ENCODE measurements at places on chromosomes 2 and 18.

DNA sequence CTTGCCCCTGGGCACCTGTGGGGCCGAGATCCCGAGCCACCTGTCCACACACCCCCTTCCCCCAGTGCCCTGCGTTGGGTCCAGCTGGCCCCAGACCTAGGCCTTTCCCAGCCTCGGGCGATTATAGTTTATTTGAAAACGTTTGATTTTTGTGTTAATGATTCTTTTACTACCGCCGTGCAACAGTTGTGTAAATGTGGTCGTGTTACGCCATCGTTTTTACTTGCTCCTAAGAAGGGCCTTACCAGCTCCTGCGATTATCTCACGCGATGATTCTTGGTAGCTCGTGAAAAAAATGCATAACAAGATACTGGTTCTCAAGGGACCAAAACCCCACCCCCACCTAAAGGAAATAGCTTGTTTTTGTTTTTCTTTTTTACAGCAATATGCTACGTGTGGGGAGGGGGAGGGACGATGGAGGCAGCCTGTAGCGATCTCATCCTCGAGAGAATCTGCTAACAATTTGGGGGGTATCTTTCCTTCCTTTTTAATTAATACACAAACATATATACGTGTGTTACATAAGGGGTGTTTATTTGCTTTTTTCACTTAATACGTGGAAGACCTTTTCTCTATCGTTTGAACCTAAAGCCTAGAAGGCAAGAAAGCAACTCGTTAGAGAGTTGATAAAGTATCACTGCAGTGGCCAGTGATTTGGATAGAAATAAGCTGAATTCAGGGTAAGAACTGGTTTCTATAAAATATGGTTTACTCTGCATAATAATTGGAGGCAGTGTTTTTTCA, 1.0 kb downstream of the ZDBF2 start:
- no peak for DNase-seq

GRCh38 chr18:60197671-60198462, 174.7 kb downstream of the MC4R start:
- no peak for DNase-seq

DNA sequence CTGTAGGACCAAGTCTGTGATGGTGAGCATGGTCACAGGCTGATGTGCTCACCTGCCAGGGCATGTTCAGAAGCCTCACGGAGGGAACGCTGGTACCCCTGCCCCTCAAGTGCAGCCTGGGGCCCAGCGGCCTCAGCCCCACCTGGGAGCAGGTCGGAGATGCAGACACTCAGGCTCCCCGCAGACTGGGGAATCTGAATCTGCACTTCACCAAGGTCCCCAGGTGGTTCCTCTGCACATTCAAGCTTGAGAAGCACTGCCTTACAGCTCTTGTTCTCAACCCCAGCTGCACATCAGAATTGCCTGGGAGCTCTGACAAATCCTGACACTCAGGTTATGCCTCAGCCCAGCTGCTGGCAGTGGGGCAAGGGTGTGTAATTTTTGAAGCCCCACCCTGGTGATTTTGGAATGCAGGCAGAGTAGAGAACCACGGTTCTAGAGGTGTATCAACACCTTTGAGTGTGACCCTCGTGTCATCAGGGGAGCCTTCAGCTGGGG, 54.8 kb downstream of the CRACDL start:
- no peak for DNase-seq

DNA sequence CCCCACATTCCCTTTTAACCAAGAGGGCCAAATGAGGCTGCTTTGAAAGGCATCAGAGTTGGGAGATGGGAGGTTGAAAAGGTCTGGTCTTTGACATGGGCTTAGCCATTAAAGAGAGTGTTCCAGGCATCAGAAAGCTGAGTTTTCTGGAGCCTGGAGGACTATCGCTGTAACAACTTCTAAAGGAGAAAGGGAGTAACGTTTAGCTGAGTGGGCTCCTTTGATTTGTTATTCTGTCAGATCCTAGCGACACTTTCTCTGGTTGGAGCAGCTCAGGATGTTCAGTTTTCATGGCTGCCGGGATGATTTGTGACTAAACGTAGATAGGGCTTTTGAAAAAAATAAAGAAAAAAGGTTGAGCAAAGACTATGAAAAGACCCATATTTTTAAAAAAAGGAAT, 346.6 kb downstream of the THSD7B start:
- DNase-seq, result no peak

DNA sequence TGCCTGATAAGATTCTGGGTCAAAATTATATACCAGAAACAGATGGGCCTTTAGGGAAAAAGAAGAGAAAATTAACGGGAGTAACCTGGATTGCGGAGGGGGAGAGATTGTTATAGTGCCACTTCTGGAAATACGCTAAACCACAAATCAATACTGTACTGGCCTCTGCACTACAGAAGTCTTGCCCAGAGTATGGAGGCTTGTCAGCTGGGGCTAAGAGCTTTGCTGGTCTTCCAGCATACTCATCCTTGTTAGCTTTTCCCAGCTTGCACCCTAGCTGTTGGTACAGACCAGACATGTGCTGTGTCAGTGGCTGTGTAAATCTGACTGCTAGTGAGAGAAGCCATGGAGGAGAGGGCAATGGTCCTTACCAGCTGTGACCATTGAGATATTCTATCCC, 8.9 kb downstream of the AGBL5 start:
- DNase-seq, result no peak

- no peak for DNase-seq
Measured at GRCh38 chr2:135783439-135783838, 41.8 kb downstream of the UBXN4 start.

- DNase-seq, result no peak
Measured at GRCh38 chr2:71102981-71103681, 26.9 kb downstream of the MCEE start.

DNA sequence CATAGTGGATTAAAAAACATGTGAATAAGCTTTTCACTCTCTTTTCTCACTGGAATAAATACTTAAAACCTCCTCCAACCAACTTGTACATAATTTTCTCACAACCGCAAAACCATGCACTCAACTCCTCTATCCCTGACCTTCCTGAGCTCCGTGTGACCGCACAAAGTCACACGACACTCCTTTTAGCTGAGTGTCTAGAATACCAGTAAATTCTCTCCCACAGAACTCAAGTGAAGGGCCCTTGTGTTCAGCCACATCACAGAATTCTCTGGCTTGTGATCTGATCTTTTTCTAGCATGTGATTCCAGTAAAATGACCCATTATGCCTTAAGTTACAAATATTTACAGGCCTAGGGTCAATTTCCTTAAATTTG, 91.2 kb upstream of the ARL4C start:
- DNase-seq, result no peak

- DNase-seq, result no peak
Measured at GRCh38 chr2:221109552-221109951, 462.6 kb downstream of the EPHA4 start.

GRCh38 chr2:218282173-218282991, 9.9 kb downstream of the TMBIM1 start:
- no peak for DNase-seq

- DNase-seq, result no peak
Measured at GRCh38 chr2:218709908-218710307, 727 bp upstream of the TTLL4 start.

- DNase-seq, result no peak
Measured at GRCh38 chr2:173347305-173348168, 7.1 kb upstream of the CDCA7 start.

DNA sequence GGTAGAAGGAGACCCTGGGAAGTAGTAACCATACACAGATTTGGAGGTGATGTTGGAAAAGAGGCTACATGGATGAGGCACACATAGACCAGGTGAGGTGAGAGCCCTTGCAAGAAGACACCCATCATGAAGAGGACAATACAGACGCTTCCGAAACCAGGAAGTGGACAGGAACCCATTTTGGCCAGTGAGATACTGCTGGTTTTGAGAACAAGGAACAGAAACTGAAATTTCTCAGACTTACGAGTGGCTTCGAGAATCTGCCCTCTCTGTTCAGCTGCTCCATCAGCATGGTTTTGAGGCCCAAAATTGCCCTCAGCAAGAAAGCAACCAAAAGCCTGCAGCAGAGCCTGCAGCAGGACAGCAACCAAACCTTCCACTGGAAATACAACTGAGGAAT, 479.1 kb upstream of the NRXN1 start:
- no peak for DNase-seq

GRCh38 chr18:50310080-50310479, 22.6 kb upstream of the CXXC1 start:
- DNase-seq, result no peak

- no peak for DNase-seq
Measured at GRCh38 chr2:48069769-48070168, 163.5 kb upstream of the FBXO11 start.

DNA sequence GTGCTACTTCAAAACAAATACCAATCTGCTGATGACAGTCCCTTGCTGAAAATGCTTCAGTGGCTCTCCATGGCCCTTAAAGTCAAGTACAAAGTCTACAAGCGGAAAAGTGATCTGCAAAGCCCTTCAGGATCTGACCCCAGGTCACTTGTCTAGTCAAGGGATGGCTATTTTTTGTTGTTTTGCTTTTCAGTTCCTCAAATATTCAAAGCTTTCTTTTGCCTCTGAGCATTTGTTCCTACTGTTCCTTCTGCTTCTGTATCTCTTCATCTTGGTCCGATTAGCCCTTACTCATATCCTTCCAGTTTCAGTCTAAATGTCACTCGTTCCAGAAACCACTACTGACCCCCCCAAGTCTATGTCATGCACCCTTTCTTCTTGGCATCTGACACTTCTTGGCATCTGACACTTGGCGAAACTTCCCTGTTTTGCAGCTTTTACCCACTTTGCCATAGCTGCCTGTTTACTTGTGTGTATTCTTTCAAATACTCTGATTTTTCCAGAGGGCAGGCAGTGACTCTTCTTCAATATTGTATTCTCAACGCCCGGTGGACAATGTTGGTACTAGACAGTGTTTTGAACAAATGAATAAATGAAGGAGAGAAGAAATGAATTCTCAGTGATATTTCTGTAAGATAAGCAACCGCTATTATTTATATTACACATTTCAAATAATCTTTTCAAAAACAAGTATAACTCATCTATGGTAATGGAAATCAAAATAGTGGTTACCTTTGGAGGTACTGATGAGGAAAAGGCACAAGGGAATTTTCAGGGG, 175.9 kb upstream of the FN1 start:
- DNase-seq, result no peak

DNA sequence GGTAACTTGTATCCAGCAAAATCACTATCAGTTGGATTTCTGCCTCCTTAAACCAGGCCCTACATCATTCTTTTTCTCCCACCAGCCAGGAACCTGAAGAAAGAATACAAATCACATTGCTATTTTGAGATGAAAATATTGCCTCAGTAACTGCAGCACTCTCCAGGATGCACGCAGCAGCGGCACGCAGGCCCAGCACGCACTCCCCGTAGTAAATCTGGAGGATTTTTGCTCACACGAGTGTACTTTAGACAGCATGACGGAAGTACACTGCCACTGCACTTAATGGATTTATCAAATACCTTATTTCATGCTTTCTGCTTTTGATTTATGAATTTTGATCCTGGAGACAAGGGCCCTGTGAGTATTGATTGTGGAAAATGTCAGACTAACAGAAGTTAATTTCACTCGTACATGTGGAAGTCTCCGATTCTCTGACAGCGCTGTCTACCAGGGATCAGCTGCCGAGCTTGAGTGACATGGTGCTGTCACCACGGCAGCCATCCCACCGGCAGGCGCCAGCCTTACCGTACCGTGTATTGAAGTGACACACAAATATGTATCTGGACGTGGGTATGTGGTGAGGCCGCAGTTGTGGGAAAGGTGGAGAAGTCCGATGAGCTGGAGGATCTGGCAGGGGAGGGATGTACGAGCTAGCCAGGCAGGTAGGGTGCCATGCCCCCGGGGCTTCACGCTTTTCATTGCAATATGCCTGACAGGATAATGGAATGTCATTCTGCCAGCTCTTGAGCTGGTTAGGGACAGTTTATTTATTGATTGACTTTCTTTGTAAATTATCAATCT, 863.7 kb downstream of the GALR1 start:
- no peak for DNase-seq

DNA sequence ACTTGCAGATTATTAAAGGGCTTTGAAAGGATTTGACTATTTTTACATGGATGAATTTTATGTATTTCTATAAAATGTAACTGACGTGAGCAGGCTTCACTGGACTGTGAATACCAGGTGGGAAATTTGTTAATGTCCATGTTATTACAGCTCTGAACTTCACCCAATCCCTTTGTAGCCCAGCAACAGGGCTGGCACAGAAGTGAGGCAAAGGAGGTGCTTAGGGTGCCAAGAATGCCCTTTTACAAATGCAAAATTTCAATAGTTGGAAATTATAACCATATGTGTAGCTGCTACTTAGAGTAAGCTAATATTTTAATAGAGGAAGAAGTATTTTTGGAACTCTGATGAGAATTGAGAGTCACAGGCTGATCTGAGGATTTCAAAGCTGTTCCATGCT, 53.7 kb upstream of the FAM98A start:
- DNase-seq, result no peak

DNA sequence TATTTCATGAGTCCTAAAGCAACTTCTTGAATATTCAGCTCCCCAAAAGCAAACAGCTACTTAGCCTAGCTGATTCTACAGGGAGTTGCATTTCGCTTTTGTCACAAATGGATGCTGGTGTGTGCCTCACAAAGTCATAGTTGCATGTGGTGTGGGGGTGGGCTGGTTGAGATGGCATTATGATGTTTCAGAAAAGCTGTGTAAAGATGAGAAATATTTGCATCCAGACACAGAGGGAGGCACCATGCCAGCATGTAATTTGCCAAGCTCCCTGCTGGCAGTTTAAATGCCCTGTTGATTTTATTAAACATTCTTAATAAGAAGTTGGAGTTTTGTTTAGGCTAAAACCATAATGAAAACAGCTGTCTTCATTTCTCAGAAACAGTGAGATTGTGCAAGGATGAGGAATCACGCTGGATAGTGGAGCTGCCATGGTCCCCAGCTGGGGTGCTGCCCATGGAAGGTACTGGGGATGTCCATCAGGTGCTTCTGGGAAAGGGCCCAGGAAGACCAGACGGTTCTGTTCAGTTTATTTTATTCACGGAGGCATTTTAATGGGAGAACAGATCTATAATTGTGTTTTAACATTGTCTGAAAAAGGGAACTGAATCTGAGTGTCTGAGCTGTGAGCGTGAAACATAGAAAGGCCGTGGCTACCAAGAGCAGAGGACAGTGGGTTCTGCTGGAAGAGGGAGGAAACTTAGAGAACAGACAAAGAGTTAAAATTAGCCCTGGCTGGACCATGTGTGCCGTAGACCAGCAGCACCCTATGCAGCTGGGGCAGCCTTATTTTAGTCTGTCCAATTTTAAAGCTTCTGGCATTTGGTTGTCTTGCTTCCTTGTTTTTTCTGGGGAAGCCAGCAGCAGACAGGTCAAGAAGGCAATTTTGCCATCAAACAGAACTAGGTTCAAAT, 177.1 kb downstream of the FAM210A start:
- no peak for DNase-seq

DNA sequence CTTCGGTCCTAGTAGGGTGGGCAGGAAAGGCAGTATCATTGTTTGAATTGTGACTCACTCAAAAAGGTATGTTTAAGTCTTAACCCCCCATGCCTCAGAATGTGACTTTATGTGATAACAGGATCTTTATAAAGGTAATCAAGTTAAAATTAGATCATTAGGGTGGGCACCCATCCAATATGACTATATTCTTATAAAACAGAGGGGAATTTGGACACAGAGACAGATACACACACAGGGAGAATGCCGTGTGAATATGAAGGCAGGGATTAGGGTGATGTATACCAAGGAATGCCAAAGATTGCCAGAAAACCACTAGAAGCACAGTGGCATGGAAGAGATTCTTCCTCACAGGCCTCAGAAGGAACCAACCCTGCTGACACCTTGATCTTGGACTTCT, 281.8 kb downstream of the CLIP4 start:
- DNase-seq, result no peak

GRCh38 chr2:150909090-150909489, 352.6 kb downstream of the RBM43 start:
- DNase-seq, result no peak
